ENCODE measurements at places on chromosomes 12 and 14. TPM values are rescaled to one million over a fixed set of nuclear protein-coding genes. Genes with fewer than 3 reads are reported as not detected.

Gene C3AR1
- total RNA-seq: not detected

Gene GARIN6
- not detected for total RNA-seq

Gene TESPA1
- not detected for total RNA-seq

Gene SLC2A14
- 0.12 TPM for total RNA-seq

Gene IKBIP
- 70.6 TPM for total RNA-seq

Gene OR4E2
- not detected for total RNA-seq

Gene SIRT4
- total RNA-seq: 1.6 TPM

Gene P2RX2
- not detected for total RNA-seq

Gene DDN
- total RNA-seq: 0.56 TPM

Gene PCED1B
- 27.6 TPM for total RNA-seq

Gene MGP
- 0.45 TPM for total RNA-seq

Gene HOXC12
- total RNA-seq: not detected

Gene C12orf50
- total RNA-seq: not detected

Gene MANSC1
- 4.3 TPM for total RNA-seq

Gene EXOC3L4
- total RNA-seq: 1.0 TPM

Gene EMP1
- 156 TPM for total RNA-seq

Gene LRFN5
- not detected for total RNA-seq

Gene MEG3
- total RNA-seq: 52.0 TPM

Gene KIF26A
- total RNA-seq: 4.2 TPM

Gene HHIPL1
- total RNA-seq: 0.24 TPM

Gene RFLNA
- total RNA-seq: not detected

Gene POTEM
- not detected for total RNA-seq

Gene AHNAK2
- 200 TPM for total RNA-seq

All from A549 treated with ZK216348 at 1 μM for 4 hours (cell line).